ENCODE measurements at places on chromosomes 3 and 15.

DNA sequence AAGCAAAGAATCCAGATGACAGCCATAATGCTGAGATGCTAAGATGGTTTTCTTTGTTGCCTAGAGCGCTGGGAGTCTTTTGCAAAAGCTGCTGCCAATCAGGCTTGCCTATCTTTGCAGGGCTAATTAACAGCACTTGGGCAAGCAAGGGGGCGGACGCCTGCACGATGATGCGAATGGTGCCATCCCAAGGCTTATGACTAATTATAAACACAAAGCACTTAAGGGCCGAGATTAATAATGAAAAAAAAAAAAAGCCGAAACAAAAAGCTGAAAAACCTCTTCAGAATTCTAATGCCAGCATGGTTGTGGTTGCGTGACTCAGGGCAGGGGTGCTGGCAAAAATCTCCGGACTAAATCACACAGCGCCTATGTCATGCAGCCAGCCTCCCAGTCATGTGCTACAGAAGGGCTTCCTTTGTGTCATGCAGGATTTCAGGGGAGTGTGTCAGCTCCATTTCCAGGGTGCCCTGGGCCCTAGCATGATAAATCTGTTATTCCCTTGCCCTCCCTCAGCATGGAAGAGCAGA is 185.0 kb upstream of the ANKRD28 start:
- DNase-seq = no peak

- DNase-seq = no peak
These were observed 304.0 kb downstream of the TIGIT start for GRCh38 chr3:114597871-114598270.

- DNase-seq = no peak
These were observed 15.9 kb upstream of the FOXP1 start for GRCh38 chr3:71599416-71599815.

DNA sequence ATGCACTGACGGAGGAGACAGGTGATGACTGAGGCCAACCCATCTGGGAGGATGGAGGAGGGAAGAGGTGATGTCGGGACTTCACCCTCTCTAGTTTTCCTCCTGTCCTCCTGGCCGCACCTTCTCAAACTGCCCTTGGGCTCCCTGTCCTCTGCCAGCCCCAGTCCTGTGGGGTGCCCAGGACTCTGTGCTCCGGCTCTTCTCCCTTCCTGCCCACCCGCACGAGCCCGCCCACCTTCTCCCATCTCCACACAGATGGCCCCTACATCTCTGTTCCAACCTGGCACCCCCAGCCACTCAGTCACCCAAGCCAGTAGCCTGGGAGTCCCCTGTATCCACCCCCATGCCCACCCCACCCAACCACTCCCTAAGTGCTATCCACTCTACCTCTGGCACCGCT is 206.7 kb upstream of the LINGO1 start:
- DNase-seq = no peak

- no peak for DNase-seq
These were observed 140.2 kb downstream of the CACNA2D3 start for GRCh38 chr3:54262541-54262940.

- peak; percentile 73 for DNase-seq
These were observed 835 bp downstream of the UBE3A start for GRCh38 chr15:25437777-25438600.

- no peak for DNase-seq
These were observed 12.6 kb downstream of the CEP152 start for GRCh38 chr15:48798319-48798718.

DNA sequence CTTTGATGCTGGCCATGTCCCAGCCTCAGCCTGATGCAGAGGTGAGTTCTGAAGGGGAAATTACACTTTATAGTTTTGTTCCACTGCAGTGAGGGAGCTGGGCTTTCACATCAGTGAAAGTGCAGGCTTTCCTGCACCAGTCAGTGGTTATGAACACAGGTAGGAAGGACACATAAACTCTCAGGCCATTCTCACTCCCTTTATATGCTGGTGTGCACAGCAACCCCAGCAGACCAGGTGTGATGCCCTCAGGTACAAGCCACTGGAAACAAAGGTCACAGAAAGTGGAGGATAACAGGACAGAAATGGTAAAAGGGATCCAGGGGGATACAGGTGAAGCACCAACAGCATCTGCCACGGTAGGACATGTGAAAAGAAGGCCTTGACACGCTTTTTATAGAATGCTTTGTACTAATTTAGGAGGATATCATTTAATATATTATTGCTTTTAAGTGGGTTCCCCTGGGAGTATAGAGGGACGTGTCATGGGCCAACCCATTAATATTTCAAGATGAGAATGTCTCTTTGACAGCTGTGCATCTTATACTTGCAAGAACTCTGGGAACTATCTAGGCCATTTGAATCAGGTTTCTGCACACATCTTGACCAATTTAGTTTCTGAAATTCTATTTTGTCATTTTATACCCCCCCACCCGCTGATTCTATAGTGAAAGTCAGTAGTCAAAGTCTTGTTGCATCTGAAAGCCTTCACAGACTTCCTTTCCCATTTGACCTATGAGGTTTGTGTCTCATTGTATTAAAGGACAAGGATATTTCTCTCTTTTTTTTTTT is 25.0 kb upstream of the BLM start:
- DNase-seq = no peak

DNA sequence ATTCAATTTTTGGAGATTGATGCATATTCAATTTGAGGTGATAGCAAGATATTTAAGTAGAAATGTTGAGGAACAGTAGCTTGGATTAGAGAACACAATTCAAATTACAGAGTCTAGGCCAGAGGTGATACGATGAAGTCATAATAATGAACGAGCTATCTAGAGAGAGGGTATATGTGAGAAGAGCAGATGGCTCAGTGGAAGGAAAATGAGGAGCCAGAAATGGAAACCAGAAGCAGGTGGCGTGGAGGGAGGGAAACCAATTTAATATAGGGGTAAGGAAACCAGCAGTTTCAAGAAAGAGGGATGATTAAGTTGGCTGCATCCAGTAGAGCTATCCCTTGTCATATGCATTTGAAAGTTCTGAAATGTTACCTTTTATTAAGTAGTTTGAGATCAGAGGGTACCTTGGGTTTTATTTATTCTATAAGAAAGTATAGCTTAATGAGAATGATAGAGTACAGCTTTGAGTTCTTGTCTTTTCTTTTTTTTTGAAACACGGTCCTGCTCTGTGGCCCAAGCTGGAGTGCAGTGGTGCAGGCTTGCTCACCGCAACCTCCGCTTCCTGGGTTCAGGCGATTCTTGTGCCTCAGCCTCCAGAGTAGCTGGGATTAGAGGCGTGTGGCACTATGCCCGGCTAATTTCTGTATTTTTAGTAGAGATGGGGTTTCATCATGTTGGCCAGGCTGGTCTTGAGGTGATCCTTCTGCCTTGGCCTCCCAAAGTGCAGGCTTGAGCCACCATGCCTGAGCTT is 22.1 kb downstream of the NCK1 start:
- DNase-seq = no peak

GRCh38 chr3:6125520-6125919 is 735.4 kb upstream of the GRM7 start:
- DNase-seq = no peak

- no peak for DNase-seq
These were observed 14.5 kb downstream of the TIPARP start for GRCh38 chr3:156688632-156689452.

GRCh38 chr3:186971578-186971977 is 41.3 kb downstream of the ST6GAL1 start:
- DNase-seq = no peak

Data from Right ventricle myocardium superior (tissue), 1 donor.